Inflammatory macrophage treated with lipopolysaccharide for 1 hour (primary cell): ENCODE measurements at places on chromosomes 7 and 10.

DNA sequence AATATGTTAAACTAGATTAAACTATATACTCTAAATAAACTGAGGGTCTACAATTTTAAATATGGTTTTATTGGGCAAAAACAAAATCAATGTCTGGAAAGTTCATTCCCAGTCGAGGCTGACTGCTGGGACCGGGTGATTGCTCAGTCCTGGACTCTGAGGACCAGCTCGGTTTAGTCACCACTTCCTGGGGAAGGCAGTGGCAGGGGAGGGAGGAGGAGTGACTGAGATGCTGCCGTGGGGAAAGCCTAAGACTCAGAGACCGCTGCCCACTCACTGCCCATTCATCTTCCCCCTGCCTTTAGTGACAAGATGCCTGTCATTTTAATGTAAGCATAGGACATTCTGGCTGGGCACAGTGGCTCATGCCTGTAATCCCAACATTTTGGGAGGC lies 29.0 kb downstream of the ATOH7 start:
- peak; percentile 93 for DNase-seq

GRCh38 chr7:148095066-148095465 lies 495.5 kb upstream of the C7orf33 start:
- DNase-seq, result no peak

DNA sequence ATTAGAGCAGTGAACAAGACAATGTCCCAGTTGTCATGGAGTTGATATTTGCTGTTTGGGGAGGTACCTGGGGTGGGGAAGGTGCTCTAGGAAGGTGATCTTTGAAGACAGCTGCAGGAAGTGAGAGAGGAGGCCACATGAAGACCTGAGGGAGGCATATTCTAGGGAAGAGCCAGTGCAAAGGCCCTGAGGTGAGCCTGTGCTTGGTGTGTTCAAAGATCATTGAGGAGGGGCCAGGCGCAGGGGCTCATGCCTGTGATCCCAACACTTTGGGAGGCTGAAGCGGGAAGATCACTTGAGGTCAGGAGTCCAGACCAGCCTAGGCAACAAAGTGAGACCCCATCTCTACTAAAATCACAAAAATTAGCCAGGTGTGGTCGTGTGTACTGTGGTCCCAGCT lies 15.1 kb downstream of the SEC61A2 start:
- no peak for DNase-seq

GRCh38 chr7:55133630-55134358 lies 115.0 kb downstream of the EGFR start:
- no peak for DNase-seq

GRCh38 chr7:22331704-22332103 lies 25.2 kb downstream of the RAPGEF5 start:
- DNase-seq, result no peak

- DNase-seq, result no peak
These were observed 777.5 kb upstream of the LRRTM3 start for GRCh38 chr10:66148312-66148711.

- no peak for DNase-seq
These were observed 379.6 kb downstream of the OTUD1 start for GRCh38 chr10:23818484-23818883.

DNA sequence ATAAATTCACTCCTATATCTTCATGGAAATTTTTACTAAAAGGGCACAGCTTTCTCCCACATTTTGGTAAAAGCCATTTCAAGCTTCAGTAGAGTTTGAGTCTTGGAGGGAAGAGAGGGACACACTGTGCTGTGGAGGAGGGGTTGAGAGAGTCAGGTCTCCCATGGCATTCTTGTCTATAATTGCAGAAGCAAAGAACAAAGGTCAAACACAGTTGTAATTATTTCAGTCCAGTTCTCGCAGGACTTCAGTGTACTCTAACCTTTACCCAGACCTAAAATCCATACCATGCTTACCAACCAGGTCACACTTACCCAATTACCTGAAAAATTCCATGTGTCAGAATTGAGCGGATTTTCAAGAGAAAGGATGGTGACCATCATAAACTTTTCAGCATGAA lies 298.4 kb downstream of the XPNPEP1 start:
- DNase-seq, result no peak

DNA sequence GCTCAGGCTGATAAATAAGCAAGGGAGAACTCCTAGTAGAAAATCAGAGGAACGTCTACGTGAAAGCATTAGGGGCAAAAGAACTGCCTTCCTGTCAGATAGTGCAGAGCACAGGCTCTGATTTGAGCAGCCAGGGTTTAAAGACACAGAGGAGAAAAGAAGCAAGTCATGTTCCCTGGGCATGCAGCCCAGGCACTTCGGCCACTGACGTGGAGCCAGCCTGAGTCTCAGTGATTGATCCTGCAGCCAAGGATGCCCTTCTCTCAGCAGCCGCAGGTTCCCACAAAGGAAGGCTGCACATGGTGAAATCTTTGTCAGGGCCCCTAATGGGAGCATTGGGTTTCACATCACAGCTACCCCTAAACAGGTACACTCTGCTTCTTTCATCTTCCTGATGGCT lies 161.7 kb upstream of the HPS1 start:
- DNase-seq, result no peak

DNA sequence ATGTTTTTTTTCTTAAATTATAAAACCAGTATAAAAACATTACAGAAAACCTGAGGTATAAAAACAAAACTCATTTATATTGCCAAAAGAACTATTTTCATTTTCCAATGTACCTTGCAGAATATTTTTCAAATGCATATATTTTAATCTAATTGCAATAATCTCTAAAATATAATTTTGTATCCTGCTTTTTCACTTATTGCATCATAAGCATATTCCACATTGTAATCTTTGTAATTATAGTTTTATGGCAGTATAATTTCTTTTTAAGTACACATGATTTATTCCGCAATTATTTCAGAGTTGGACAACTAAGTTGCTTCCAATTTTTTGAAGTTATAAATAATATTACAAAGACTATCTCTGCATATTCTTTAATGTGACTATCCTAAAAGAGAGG lies 43.7 kb downstream of the SGCE start:
- DNase-seq, result no peak

DNA sequence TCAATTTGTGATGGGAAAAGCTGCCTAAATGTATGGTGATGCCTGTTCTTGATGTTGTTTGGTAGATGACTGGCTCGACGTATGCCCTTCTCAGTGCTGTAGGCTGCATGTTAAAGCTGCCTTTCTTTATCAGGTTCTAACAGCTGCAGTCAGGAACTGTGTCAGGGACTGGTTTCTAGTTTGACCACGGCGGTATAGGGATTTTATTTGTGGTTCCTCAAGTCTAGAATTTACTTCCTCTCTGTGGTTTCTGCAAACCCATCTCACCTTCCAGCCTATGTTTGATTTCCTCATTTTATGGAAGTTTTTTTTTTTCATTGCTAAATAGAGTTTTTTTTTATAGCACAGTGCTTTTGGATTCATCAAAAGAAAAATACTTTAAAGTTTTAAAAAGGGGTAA lies 26.5 kb downstream of the LMTK2 start:
- DNase-seq, result peak; percentile 81
